ENCODE measurements at places on chromosomes 6 and 20.

GRCh38 chr6:158439255-158439654 lies 120.6 kb upstream of the TMEM181 start:
- H3K27me3 ChIP-seq, result no peaks in the 10 kb centered on the region
- no peak for DNase-seq
- no peaks in the 10 kb centered on the region for H3K36me3 ChIP-seq
- no peak overlapping the region for H3K4me3 ChIP-seq
- H3K4me1 ChIP-seq, result no peaks in the 10 kb centered on the region

- H3K36me3 ChIP-seq, result no peaks in the 10 kb centered on the region
- H3K27ac ChIP-seq, result no peak overlapping the region
- no peaks in the 10 kb centered on the region for H3K27me3 ChIP-seq
These were observed 118.8 kb downstream of the COL19A1 start for GRCh38 chr6:69985180-69985579.

DNA sequence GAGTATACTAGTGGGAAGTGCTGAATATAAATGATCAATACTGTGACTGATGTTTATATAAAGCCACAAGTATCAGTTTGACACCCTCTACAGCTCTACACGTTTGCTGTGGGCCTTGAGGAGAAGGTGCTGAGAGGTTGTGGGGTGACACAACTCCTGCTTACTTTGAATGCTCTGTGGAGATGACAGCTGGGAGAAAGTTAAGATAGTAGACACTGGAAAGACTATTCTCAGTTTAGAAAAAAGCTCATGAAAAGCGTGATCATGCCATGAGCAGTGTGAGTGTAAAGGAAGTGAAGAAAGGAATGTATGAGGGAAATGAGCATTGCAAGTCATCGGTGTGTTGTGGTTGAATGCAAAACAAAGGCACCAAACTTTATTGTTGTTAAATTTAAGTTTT lies 215.8 kb downstream of the UTRN start:
- no peak overlapping the region for H3K4me3 ChIP-seq
- no peaks in the 10 kb centered on the region for H3K27me3 ChIP-seq
- H3K36me3 ChIP-seq, result peaks cover 39% of the 10 kb centered on the region
- no peak overlapping the region for H3K27ac ChIP-seq

DNA sequence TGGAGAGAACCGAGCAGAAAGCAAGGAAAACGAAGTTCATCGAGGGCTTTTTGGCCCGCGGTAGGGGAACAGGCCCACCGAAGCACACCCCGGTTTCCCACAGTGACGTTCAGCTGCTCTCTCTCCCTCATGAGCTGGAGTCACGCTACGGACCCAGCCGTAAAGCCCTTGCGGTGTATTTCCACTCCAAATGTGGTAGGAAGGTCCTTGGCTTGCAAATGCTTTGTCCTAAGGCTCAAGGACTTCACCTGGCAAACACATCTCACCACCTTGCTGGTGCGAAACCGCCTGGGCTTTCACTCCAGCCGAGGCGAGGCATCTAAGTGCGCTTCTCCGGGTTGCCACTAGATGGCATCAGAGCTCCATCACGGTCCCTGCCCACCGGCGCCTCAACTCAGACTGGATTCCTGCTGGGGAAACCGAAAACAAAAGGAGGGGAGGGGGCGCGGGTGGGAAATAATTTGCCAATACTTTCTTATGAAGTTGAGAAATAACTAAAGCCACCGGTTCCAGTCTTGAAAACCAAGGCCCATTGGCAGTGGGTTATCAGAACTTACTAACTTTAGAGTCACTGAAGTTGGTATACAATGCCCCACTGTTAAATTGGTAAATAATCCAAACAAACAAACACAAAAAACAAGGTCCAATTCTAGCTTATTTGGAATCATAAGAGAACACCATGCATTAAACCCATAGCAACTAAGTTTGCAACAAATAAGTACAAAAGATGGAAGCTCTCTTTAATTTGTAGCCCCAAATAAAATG lies 13.4 kb upstream of the FOXC1 start:
- H3K27me3 ChIP-seq, result peaks cover 4% of the 10 kb centered on the region
- DNase-seq, result peak; percentile 75
- no peaks in the 10 kb centered on the region for H3K4me1 ChIP-seq
- no peak overlapping the region for H3K4me3 ChIP-seq
- H3K27ac ChIP-seq, result no peak overlapping the region

- no peaks in the 10 kb centered on the region for H3K36me3 ChIP-seq
- H3K27me3 ChIP-seq, result no peaks in the 10 kb centered on the region
- H3K4me3 ChIP-seq, result no peak overlapping the region
- DNase-seq, result no peak
- no peaks in the 10 kb centered on the region for H3K4me1 ChIP-seq
These were observed 145.3 kb downstream of the KHDC1L start for GRCh38 chr6:73079978-73080377.

DNA sequence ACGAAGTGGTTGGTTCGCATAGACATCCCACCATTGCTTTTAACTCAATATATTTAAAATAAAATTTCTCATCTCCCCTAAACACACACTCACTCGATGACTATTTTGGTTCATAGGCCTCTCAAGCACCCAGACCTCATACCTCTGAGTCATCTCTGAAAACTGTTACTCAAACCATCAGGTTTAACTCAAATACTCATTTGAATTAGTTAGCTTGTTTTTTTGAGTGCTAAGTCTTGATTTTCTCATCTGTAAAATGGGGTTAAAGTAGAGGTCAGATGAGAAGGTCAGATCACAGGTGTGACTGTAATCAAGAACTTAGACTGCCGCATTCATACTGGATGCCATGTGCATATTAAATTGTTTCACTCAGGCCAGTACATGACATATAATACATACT lies 243.9 kb upstream of the TENT5A start:
- no peaks in the 10 kb centered on the region for H3K4me1 ChIP-seq
- H3K27me3 ChIP-seq, result no peaks in the 10 kb centered on the region
- H3K36me3 ChIP-seq, result no peaks in the 10 kb centered on the region
- H3K27ac ChIP-seq, result no peak overlapping the region

GRCh38 chr6:43383021-43383667 lies 13.7 kb upstream of the ZNF318 start:
- H3K4me1 ChIP-seq, result peaks cover 36% of the 10 kb centered on the region
- H3K27ac ChIP-seq, result peak overlapping the region; percentile 78
- no peaks in the 10 kb centered on the region for H3K36me3 ChIP-seq
- H3K27me3 ChIP-seq, result no peaks in the 10 kb centered on the region
- H3K4me3 ChIP-seq, result peak overlapping the region; percentile 35

- H3K27me3 ChIP-seq, result no peaks in the 10 kb centered on the region
- H3K27ac ChIP-seq, result no peak overlapping the region
- H3K4me3 ChIP-seq, result no peak overlapping the region
- peaks cover 2% of the 10 kb centered on the region for H3K4me1 ChIP-seq
- H3K36me3 ChIP-seq, result no peaks in the 10 kb centered on the region
These were observed 642 bp downstream of the EEF1A2 start for GRCh38 chr20:63497946-63498935.

- no peak for DNase-seq
- H3K36me3 ChIP-seq, result peaks cover 5% of the 10 kb centered on the region
- H3K4me3 ChIP-seq, result no peak overlapping the region
- H3K4me1 ChIP-seq, result no peaks in the 10 kb centered on the region
These were observed 110.9 kb downstream of the RPP40 start for GRCh38 chr6:4892785-4893485.

- no peak for DNase-seq
- no peak overlapping the region for H3K27ac ChIP-seq
- H3K4me3 ChIP-seq, result no peak overlapping the region
These were observed 154.0 kb downstream of the TSHZ2 start for GRCh38 chr20:53126185-53126584.

DNA sequence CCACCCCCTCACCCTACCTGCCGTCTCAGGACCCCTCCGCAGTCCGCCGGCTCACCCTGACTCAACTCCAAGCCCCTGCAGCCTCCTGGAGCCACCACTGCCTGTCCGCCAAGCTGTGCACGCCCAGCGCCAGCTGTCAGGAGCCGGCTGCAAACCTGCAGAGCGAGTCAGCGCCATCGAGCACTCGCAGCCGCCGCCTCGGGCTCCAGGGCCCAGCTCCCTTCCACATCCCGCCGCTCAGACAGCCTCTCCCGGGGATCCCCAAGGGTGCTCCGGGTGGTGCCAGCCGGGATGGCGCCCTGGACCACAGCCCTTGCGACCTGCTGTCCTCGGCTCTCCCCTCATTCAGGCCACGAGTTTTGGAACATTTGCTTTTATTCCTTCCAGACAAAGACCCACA lies 4.3 kb downstream of the TNNC2 start:
- H3K36me3 ChIP-seq, result no peaks in the 10 kb centered on the region
- H3K4me3 ChIP-seq, result no peak overlapping the region
- H3K27me3 ChIP-seq, result peaks cover 10% of the 10 kb centered on the region
- H3K4me1 ChIP-seq, result no peaks in the 10 kb centered on the region
- no peak overlapping the region for H3K27ac ChIP-seq

GRCh38 chr6:138465007-138465645 lies 34.2 kb downstream of the NHSL1 start:
- DNase-seq, result no peak
- H3K27ac ChIP-seq, result no peak overlapping the region
- H3K27me3 ChIP-seq, result no peaks in the 10 kb centered on the region
- H3K4me3 ChIP-seq, result no peak overlapping the region
- no peaks in the 10 kb centered on the region for H3K36me3 ChIP-seq

GRCh38 chr20:32976746-32977145 lies 27.5 kb downstream of the SUN5 start:
- no peak for DNase-seq
- no peaks in the 10 kb centered on the region for H3K36me3 ChIP-seq
- no peak overlapping the region for H3K4me3 ChIP-seq
- H3K4me1 ChIP-seq, result peaks cover 55% of the 10 kb centered on the region

All from naive thymus-derived CD4-positive, alpha-beta T cell (primary cell).